ENCODE measurements at places on chromosomes 11 and 22.

GRCh38 chr11:101567071-101567470, 16.7 kb downstream of the TRPC6 start:
- DNase-seq, result no peak

DNA sequence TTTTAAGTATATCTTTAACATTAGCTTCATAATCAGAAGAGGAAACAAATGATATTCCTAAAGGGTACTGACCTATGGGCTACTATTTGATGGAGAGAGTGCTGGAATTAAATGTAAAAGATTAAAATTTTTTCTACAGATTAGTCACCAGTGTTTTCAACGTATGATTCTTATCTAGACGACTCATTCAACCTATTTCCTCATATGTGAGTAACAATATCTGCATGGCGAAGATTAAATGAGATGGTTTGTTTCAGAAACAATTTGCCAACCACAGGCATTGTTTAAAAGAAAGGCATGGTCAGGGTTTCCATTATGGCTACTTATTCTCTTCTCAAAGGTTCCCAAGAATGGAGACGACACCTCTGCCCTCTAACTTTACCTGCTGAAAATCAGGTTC, 20.4 kb downstream of the OR56B4 start:
- no peak for DNase-seq

DNA sequence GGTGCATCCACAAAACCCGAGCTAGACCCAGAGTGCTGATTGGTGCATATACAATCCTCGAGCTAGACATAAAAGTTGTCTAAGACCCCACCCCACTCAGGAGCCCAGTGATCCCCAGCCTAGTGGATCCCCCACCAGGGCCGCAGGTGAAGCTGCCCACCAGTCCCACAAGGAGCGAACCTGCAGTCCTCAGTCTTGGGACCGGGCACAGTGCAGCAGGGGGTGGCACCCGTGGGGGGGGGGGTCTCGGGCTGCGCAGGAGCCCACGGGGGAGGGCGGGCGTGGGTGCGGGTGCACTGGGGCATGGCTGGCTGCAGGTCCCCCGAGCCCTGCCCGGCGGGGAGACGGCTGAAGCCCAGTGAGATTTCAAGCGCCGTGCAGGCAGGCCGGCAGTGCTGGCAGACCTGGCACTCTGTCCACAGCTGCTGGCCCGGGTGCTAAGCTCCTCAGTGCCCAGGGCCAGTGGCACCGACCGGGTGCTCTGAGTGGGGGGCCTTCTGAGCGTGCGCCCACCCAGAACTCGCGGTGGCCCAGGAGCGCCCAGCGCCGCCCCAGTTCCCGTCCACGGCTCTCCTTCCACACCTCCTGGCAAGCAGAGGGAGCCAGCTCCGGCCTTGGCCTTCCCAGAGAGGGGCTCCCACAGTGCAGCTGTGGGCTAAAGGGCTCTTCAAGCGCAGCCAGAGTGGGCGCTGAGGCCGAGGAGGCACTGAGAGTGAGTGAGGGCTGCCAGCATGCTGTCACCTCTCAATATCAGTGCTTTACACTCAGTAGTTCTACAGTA, 989.1 kb downstream of the FAM181B start:
- no peak for DNase-seq

- no peak for DNase-seq
Observed at GRCh38 chr22:29661336-29661735, 57.9 kb downstream of the NF2 start.

DNA sequence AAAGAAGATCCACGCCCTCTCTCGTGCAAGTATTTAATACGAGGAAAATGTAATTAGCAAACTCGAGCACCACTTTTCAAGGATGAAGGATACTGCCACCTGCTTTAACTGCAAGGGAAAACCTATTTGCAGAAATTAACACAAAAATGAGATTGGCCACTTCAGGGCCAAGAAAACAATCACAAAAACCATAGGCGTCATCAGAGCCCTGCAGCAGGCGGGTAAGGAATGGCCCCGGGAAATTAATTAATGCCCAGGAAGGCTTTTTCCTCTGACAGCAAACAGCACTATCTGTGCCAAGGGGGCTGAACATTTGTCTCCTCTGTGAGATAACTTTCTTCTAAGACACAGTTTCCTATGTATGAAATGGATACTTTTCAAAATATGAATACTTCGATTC, 255.7 kb downstream of the CTTN start:
- no peak for DNase-seq

- no peak for DNase-seq
Observed at GRCh38 chr22:31206896-31207687, 5.0 kb upstream of the LIMK2 start.

DNA sequence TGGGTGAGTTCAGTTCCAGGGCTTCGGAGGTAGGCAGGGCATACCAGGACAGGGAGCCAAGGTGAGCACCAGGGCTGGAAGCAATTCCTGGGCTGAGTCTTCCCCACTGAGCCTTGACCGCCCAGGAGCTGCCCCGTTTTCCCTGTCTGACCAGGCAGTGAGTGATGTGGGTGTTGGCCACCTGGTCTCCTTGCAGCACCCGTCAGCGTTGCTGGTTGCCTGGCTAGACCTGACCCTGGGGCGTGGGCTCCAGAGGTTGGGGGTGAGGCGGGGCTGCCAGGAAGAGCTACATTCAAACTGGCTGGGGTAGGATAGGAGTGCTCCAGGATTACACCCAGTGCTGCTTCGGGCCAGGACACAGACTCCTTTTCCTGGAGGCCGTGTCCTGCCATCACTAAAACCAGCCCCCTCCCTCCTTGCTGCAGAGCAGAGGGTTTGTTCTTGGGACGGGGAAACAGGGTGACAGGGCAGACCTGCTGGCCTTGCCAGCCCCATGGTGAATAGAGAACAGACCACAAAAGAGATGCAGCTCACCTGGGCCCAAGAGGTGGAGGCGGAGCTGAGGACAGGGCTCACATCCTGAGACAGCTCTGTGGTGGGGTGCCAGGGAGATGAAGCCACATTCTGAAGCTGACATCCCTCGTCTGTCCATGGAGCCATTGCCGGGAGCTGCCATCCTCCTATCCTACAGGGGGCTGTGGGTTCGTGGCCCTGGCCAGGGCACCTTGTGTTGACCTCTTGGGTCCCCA, 14.2 kb downstream of the INCENP start:
- DNase-seq, result no peak

Measured in cortex of kidney (tissue), 1 donor.